ENCODE measurements at places on chromosomes 2 and 18.
A peak's percentile ranks its signal among the peaks of the same experiment; 100 is the strongest.

GRCh38 chr2:71926876-71927756 is 220.5 kb downstream of the CYP26B1 start:
- DNase-seq: no peak

- no peak for DNase-seq
These were observed 104.3 kb downstream of the ABCA12 start for GRCh38 chr2:215034154-215034553.

DNA sequence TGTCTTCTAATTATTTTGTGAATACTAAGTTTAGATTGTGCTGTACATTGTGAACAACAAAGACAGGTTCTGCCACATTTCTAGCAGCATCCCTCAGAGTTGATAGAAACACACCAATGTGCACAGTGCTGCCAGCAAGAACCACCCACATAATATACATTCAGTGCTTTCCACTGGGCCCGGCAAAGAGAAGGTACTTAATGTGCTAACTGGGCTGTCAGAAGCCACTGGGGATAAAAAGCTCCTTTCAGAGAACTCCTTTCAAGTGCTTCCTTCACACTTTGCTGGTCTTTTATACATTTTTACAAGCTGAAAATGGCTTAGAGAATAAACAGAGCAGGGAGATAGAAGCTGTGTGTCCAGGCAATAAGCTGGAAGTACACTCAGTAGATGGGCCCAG is 58.0 kb upstream of the CAPN13 start:
- no peak for DNase-seq

- no peak for DNase-seq
These were observed 69.6 kb upstream of the CREB1 start for GRCh38 chr2:207459990-207460757.

DNA sequence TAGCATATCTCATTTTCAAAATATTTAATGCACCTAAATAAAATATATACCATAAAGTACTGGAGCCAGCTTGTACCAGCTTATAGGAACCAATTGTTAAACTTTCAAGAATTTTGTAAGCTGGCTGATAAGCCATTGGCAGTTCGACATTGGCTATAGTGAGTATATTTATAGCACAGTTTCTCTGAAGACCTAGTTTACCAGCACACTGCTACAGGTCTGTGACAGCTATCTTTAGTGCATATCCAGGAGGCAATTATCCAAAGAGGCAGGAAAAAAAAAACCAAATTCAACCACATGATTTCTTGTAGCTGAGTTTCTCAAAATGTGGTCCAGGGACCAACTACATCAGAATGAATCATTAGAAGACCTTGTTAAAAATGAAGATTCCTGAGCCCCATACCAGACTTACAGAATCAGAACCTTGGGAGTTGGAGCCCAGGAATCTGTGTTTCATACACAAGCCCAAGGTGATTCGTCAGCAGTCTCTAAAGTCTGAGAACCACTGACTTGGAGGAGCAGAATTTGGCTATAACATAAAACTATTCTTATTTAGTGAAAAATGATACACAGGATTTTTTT is 279.0 kb upstream of the NRP2 start:
- DNase-seq: no peak

DNA sequence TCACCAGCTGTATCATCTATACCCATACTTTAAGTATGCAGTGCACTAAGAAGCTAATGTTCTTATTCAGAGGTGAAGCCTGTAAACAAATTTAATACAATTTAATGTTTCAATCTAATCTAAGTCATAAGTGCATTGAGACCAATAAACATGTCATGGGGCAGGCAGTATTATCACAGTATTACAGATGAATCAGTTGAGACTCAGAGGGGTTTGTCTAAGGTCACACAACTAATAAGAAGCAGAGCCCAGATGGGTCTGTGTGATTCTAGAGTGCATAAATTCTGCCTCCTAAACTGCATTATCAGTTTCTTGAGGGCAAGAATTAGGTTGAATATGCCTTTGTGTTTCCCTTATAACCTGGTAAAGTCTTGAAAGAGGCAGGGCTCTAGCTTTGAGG is 140.9 kb upstream of the RNF152 start:
- no peak for DNase-seq

DNA sequence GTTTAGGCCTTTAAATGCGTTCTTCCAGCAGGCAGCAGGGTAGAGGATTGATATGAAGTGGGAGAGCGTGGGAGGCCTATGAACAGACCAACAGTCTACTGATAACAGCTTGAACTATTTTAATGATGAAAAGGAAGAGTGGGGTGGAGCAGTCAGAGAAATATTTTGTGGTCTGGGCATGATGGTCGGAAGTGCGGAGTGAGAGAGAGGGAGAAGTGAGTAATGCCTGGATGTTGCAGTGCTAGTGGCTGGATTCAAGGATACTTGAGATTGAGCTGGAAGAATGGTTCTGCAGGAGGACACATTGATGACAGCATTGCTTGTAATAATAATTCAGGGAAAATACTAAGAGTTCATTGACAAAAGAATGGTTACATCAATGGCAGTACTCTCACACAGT is 151.0 kb upstream of the DAPL1 start:
- no peak for DNase-seq

DNA sequence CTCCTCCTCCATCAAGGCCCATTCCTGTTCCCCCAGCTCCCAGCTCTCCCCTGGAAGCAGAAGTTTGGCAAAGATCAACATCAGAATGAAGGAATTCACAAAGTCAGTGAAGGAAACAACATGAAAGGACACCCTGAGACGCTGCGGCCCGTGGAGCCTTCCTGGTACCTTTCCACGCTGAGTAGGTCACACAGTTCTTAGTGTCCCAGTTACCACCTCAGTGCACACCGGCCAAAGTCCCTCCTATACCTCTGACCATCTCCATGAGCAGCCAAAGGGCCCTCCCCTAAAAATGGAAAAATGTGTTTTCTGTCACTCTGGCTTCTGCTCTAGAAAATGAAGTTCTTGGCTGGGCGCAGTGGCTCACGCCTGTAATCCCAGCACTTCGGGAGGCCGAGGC is 191.6 kb upstream of the AGAP1 start:
- no peak for DNase-seq

DNA sequence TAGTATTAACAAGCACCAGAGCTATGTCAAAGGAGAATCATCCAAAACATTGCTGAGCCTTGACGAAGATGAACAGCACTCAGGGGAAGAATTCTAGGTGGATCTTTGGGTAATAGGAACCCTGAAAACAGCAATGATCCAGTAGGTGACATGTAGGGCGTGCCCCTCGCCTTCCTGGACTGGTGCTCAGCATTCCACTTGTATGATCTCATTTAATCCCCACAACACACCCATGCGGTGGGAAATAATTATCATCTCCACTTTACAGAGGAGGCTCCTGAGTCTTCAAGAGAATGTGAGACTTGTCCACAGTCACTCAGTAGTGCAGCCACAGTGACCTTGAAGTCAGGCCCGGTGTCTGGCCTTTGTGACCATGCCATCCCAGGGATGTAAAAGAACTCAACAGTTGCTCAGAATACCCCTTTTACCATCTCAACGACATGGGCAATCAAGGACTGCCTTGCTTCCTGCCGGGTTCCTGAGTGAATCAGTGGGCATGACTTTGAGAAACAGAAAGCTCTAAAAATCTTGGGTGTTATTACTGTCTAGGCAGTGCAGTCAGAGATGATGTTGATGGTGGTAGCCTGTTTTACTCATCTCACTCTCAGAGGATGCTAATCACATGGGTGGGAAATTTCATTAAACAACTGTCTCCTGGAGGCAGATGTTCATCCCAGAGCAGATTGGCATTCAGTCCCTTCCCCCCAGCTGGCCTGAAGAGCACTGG is 161.6 kb downstream of the BCL11A start:
- DNase-seq: no peak

- no peak for DNase-seq
These were observed 959.4 kb upstream of the GYPC start for GRCh38 chr2:125696560-125696959.

DNA sequence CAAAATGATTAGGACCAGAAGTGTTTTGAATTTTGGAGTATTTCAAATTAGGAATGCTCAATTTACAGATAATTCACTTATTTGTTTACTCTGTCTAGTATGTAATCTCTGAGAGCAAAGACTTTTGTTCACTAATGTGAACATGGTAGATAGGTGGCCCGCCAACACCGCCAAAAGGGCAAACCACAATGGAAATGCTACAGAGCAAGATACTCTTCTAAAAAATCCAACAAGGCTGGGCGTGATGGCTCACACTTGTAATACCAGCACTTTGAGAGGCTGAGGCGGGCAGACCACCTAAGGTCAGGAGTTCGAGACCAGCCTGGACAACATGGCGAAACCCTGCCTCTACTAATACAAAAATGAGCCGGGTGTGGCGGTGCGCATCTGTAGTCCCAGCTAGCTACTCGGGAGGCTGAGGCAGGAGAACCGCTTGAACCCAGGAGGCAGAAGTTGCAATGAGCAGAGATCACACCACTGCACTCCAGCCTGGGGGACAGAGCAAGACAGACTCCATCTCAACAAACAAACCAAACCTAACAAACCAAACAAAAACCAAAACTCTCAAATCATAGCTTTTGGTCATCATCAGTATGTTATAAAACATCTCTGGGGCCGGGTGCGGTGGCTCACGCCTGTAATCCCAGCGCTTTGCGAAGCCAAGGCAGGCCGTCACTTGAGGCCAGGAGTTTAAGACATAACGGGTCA is 2.4 kb downstream of the CCT4 start:
- no peak for DNase-seq

DNA sequence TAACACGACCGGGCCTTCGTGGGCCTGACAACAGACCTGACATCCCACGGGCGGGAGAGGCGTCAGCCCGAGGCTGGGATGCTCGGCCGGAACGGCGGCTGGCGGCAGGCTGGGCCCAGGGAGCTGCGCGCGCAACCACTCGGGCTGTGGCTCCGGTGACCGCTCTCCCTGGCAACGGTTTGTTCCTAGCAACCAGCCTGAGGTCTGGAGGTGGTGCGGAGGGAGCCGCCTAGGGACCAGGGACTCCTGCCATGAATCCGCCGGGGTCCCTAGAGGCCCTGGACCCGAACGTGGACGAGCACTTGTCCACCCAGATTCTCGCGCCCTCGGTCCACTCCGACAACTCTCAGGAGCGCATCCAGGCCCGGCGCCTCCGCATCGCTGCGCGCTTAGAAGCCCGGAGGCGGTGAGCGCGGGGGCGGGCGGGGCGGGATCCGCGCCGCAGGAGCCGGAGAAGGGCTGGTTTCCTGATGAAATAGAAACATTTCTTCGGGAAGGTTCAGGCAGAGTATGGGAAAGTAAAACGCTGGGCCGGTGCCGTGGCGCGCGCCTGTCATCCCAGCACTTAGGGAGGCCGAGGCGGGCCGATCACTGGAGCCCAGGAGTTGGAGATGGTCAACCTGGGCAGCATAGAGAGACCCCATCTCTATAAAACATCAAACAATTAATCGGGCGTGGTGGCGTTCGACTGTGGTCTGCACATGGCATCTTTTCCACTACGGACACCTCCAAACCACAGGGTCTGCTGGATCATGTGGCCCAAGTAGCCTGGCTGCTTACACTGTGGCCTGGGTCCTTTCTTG is at the start of gene DRC1:
Gene DRC1, plus strand, starts transcription at position 182 of the 803 bp plus-strand sequence. Its CDS starts 70 bp downstream, at position 252.
- DNase-seq: peak; percentile 40

DNA sequence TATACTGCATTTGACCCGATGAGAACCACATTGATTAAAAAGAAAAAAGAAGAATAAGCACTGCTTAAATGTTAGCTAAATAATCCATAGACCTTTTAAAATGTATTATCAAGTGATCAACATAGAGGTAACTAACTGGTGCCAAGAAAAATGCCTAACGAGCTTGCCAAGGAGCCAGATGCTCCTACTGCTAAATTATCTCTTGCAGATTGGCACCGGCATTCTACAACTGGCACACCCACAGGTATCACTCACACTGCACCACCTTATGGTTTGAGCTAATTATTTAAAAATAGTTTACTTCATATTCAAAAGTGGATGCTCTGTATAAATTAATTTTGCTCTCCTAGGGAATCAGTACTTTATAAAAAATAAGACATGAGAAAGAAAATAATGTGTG is 341.6 kb upstream of the CDH7 start:
- DNase-seq: no peak

DNA sequence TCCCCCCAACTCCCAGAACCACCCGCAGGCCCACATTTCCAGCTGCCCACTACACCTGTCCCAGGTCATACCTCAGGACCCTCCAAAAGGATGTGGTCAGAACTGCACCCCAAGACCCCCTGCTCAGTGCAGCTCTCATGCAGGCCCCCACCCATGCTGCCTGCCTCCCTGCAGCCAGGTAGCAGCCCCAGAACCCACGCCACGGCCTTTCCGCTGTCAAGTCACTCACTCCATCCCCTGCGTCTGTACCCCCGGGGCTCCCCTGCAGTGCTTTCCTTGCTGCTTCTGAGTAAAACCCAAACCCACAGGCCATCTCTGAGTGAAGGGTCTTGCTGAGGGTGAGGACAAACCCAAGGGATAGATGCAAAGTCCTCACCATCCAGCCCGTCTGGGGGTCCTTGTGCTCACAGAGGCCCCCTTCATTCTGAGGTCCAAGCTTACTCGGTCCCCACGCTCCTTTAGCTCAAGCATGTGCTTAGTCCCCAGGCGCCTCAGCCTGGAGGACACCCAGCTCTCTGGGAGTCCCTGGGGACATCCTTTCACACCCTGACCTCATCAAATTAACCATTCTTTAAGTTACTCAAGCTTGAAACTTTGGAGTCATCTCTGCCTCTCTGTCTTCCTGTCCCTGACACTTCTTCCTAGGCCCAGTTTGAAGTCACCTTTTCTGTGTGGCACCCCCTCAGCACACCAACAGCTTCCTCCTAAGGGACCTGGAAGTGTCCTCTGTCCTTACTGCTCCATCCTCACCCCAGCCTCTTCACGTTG is 130.1 kb downstream of the SMAD7 start:
- DNase-seq: no peak

GRCh38 chr2:138036522-138036921 is 72.2 kb downstream of the HNMT start:
- no peak for DNase-seq

DNA sequence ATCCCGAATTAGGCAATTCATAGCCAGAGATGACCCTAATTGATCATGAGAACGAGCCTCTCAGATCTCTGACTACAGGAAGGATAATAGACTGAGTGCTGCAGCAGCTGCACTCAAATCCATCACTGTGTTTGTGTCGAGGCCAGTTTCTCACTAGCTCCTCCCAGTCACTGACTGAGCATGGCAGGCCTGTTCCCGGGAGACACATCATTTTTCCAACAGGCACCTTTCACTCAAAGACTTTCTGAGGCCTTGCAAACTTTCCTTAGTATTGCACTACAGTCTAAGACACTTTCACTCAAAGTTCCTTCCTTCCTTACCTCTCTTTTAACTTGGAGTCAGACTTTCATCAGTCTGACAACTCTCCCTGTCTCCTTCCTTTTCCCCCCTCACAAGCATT is 13.7 kb downstream of the SOS1 start:
- no peak for DNase-seq

- no peak for DNase-seq
These were observed 66.9 kb downstream of the ACVR1 start for GRCh38 chr2:157809212-157809611.

DNA sequence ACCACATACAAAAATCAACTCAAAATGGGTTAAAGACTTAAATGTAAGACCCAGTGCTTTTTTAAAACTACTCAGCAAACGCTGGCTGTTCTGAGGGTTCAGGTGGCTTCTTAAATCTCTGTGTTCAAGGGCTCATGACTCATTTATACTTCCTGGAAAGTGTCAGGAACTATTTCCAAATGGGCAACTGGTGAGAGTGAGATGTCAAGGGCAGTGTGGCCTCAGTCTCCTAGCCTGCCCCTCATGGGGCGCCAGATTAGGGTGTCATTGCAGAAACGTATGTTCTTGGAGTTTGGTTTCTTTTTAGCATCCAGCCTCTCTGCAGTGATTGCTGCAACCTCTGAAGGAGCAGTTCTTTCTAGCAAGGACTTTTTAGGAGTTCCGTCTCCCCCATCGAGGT is 485.4 kb downstream of the TNS1 start:
- DNase-seq: no peak

GRCh38 chr2:165369131-165369897 is 100.2 kb upstream of the CSRNP3 start:
- no peak for DNase-seq

- no peak for DNase-seq
These were observed 8.6 kb upstream of the L3MBTL4 start for GRCh38 chr18:6423289-6423688.
